ENCODE measurements at places on chromosomes 11 and 22.

DNA sequence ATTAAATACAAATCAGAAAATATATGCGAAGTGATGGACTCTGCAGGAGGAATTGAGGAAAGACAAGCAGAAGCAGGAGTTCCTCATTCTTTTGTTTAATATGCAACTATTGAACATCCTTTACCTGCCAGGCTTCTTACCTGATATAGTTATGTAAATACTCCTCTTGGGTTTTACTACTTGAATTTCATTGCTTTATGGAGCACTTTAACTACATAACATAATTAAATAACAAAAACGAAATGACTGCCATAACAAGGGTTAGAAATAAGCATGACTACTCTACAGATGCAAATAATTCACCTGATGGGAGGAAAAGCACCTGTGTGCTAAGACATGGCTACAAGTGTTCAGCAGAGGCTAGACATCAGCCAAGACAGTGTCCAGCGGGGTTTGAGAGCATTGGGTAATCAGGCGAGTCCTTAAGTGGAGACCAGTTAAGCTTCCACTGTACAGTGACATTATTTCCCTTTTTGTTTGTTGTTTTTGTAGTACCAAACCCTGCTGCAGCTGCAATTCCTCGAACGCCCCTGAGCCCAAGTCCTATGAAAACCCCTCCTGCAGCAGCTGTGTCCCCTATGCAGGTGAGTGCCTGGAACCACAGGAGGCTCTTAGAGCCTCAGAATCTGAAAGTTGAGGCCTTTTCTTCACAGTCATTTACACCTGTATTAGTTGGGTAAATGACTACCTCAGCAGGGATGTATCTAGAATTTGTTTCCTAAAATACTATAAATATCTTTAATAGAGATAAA, 67.4 kb downstream of the SPECC1L start:
- no peak for DNase-seq

DNA sequence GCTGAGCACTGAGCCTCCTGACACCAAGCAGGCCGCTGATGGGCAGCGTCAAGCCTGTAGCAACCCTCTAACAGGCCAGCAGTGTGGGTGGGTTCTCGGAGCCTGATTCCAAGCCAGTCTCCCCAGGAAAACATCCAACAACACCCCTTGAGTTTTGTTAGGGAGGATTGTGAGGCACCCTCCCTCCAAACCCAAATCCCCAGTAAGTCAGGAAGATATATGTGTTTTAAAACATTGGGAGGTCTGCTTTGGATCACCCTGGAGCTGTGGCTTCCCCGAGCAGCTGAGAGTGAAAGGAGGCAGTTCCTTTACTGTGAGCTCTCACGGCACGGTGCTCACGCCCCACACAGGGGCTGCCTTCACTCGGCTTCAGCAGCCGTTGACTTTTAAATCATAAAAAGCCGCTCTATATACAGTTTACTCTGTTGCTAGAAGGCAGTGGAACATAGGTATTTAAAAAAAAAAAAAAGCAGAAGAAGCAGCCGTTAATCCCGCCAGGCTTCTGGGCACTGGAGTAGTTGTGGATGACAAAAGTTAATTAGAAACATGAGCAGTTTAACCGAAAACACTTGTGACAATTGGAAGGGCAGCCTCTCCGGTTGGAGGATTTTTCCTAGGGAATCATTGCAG, 218.6 kb downstream of the NAV2 start:
- DNase-seq: no peak

DNA sequence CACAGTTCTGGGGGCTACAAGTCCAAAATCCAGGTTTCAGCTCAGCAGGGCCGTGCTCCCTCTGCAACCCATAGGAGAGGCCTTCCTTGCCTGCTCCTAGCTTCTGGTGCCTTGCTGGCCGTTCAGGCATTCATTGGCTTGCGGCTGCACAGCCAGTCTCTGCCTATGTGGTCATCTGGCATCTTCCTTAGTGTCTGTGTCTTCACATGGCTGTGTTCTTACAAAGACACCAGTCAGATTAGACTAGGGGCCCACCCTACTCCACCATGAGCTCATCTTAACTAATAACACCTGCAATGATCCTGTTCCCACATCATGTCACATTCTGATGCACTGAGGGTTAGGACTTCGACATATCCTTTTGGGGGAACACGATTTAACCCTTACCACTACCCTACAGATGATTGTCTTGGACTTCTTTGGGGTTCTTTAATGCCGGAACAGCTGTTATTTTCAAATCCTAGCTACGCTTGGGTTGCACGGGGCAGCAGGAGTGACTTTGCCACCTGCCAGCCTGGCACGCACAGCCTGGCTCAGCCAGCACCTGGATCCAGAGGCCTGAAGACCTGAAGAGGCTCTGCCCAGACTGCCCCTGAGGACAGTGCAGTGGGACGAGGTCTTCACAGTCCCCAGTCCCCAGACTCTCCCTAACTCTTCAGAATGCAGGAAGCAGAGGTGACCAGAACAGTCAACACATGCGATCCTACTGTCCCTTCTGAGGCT, 7.7 kb upstream of the NEAT1 start:
- no peak for DNase-seq

GRCh38 chr11:122336706-122337105, 220.7 kb upstream of the BLID start:
- DNase-seq: no peak

DNA sequence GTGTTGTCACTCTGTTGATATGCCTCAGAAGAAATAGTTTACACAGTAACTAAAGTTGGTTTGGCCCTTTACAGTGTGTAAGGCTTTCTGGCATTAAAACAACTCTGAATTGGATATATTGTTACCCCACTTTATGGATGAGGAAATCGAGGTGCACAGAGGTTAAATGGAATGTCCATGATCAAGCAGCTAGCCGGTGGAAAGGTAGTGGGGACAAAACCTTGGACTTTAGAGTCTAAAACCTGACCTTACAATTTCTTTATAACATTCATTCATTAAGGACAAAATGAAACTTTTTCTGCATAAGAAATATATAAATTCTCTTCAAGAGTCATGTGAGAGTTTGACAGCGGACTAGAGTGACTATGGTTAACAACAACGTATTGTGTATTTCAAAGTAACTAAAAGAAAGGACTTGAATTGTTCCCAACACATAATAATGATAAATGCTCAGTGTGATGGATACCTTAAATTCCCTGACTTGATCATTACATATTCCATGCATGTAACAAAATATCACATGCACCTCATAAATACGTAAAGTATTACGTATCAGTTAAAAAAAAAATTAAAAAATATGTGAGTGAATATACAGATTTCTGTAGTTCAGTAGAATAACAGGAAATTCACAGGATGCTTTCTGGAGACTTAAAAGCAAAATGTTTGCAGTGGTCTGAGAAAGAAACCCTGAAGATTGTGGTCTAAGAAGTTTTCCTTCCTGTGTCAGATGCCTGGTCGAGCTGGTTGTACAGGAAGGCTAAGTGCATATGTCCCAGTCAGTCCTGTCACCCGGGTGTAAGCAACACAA, 51.0 kb downstream of the TEAD1 start:
- DNase-seq: no peak

GRCh38 chr11:97079244-97079643, 689.4 kb downstream of the JRKL start:
- no peak for DNase-seq

DNA sequence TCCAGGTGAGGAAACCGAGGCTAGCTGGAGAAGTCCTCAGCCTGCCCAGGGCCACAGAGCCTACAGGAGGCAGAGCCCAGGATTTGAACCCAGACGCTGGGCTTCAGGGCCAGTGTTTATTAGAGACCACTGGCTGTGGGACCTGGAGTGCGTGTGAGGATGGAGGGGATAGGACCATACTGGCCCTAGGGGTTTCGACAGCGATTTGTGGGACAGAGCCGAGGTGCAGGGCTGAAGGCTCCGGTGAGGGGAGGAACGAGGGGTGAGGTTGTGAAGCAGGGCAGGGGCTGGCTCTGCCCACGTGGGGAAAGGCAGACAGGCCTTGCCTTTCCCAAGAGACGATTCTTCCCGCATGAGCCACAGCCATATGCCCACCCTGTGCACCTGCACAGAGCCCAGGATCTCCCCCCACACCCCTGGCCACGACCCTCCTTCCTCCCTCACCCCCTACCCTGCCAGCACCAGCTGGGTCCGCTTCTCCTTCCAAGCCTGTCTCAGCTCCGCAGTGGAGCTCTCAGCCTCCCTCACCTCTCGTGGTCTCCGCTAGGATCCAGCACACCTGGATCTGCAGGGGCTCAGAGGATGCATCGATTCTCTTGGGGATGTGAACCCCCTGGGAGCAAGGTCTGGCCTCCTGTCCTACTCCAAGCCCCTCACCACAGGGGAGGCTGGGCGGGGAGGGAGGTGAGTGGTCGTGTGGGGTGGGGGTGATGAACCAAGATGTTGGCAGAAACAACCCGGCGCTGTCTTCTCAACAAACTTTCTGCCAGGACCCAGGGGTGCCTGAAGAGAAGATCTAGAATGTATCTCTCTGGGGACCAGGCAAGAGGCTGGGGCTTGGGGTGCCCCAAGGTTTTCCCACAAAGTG, 58.4 kb downstream of the RTL6 start:
- DNase-seq: no peak

DNA sequence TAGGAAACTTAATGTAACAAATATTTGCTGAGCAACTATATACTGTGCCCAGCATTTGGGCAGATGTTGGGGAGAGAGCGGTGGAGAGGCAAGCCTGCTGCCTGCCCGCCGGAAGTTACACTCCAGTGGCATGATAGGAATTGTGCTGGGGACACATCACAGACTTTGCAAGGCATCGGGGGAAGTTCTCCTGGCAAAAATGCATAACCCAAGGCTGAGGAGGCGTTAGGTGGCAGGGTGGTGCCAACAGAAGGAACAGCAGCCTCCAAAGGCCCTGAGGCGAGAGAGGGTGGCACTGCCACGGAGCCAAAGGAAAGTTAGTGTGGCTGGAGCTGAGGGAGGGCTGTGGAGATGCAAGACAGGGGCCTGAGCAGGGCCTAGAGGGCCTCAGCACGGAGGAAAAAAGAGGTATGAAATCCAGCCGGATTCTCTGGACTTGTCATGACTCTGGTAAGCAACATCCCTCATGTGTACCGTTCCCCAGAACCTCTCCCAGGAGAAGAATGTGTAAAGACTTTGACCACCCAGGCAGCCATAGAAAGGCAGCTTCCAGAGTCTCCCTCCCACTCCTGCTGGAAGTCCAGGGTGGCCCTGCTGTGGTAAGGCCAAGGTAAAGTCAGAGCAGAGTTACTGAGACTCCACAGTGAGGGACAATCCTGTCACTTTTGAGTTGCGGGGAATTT, 76.1 kb upstream of the RAB1B start:
- no peak for DNase-seq

- DNase-seq: no peak
Observed at GRCh38 chr11:47234669-47235100, 13.9 kb downstream of the ACP2 start.

- DNase-seq: no peak
Observed at GRCh38 chr11:68780829-68781228, 29.5 kb upstream of the TESMIN start.

GRCh38 chr11:75308116-75308515, 43.3 kb downstream of the ARRB1 start:
- DNase-seq: no peak

DNA sequence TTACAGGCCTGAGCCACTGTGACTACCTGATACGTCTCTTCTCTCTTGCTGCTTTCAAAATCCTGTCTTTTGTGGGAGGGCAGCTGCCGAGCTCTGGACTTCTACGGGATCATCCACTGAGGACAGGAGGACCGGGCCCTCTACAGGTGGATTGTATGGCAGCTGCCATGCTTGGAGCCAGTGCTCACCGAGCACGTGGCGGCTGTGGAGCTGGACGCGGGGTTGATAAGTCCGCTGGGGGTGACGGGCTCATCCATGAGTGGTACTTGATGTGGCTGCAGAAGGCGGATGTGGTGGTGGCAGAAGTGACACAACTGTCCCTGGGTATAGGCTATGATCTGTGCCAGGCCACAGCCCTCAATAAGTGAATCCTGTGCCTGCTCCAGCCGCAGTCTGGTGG, 1.8 kb upstream of the CYP2D6 start:
- DNase-seq: no peak

DNA sequence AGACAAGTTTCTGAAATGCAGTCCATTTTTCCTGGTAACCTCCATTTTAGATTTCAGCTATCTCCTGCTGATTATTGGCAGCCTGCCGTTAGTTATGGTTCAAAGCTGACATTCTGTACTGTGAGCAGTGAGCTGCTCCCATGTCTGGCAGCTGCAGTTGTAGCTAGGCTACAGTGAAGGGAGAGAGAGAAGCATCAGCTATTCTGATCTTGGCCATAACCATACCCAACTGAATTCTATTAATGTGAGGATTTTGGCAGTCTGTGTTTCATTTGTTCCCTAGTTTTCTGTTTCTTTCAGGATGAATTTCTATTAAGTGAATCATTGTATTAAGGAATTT, 33.4 kb downstream of the SIK2 start:
- no peak for DNase-seq

All from Kasumi-1 (cell line).